HTR-8/SVneo (cell line): ENCODE measurements at places on chromosomes 7 and 10.

DNA sequence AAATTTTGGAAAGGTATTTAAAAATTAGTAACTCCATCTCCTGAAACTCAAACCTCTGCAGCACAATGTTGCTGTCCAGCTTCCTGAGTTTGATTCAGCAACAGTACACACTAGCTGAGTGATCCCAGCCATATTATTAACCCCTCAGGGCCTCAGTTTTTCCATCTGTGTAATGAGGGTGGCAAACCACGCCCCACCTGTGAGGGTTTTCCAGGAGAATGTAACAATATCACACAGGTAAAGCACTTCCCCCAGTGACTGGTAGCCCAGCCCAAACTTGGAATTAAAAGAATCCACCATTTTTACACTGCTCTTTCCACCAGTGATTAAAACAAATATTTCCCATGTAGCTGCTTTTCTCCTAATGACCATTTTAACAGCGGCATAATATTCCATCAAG is 122.4 kb downstream of the SORBS1 start:
- DNase-seq = no peak

- DNase-seq = no peak
These were observed 240.8 kb upstream of the SLC26A5 start for GRCh38 chr7:103686763-103687162.

- peak; percentile 69 for DNase-seq
These were observed 196.8 kb downstream of the SKAP2 start for GRCh38 chr7:26667514-26668133.

GRCh38 chr7:28179120-28180030 is 1.2 kb downstream of the JAZF1 start:
- DNase-seq = peak; percentile 53

- no peak for DNase-seq
These were observed 138.0 kb upstream of the TARP start for GRCh38 chr7:38411404-38411803.

DNA sequence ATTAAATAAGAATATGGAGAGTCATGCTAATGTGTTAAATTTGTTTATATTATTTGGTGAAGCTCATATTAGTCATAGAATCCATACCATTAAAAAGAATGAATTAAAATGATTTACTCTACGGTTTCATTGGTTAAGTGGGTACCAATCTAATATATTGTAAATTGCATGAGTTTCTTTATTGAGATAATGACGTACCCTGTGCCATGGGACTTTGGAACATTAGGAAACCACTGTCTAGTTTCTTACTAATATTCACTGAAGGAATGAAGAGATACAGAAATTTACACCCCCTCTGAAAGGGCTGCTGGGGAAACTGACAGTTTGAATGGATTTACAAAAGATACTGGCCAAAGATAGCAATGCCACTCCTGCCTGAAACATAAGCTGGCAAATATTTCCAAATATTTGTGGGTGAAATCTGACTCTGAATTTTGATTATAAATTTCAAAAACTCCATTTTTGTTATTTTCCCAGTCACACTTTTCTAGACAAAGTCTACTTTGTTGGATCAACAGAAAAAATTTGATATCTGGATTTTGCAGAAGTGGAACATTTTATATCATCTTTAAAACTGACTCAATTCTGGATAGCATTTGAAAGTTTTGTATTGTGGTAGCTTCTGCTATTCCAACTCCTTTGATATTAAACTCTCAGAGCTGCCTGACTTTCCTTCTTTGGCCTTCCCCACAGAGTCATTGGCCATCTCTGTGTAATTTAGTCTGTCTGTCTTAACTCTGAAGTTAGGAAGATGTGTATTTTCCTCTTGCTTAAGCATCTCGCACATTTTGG is 22.3 kb downstream of the MDFIC start:
- no peak for DNase-seq

- DNase-seq = no peak
These were observed 67.3 kb upstream of the SHH start for GRCh38 chr7:155879592-155879991.

DNA sequence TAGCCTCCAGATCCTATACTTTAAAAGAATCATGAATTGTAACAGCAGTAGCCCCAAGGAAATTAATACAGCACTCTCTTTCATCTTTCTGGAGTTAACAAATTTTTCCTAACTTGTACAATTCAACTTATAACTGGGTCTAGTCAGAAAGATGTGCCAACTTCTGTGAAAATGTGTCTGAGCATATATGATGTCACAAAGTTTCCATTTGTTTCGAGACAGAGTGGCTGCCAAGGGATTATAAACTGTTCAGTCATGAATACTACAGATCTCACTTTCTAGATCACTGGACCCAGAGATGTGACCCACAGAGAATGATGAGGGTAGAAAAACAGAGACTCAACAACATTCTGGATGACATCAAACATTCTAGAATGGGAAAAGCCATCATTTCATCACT is 249.2 kb upstream of the PHF14 start:
- no peak for DNase-seq

GRCh38 chr10:78559661-78560340 is 509.0 kb upstream of the ZMIZ1 start:
- no peak for DNase-seq

GRCh38 chr10:76358743-76359395 is 927.4 kb downstream of the LRMDA start:
- no peak for DNase-seq

- DNase-seq = no peak
These were observed 194.3 kb upstream of the AOAH start for GRCh38 chr7:36918591-36918990.

DNA sequence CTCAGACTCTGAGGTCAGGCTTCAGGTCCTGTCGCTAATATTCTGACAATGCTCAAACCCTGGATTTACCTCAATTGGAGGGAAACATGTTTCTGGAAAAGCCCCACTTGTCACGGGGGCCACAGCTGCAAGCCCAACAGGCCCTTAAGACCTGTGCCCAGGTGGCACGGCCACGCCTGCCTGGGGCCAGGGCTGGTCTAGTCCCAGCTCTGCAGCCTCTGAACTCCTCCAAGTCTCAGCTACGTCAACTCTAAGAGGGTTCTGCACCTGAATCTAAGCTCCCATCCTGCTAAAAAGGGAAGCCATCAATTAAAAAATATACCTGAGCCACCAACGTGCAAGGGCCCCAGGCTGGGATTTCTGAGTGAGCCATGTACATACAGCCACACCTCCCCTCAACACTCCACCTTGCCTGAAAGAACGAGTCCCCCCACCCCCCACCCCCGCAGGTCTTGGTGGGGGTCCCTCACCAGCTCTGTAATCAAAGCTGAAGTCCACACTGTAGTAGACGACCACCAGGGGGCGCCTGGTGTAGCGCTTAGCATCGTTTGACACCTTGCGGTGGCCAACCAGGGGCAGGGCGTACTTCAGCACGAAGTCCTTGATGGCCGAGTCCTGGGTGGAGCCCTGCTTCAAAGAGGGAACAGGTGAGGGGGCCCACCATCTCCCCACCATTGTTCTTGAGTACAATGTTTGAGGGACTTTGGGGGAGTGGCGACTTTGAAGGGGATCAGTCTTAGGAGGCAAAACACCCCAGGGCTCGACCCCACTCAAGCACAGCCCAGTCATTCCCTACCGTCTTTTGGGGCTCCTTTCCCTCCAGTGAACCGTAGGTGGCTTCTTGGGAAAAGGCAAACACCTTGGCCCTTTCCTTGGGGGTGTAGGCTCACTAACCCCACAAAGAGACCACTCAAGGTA is 22.6 kb downstream of the PDIA4 start:
- peak; percentile 59 for DNase-seq

GRCh38 chr10:83078160-83078559 is 1061.1 kb upstream of the GHITM start:
- DNase-seq = no peak

DNA sequence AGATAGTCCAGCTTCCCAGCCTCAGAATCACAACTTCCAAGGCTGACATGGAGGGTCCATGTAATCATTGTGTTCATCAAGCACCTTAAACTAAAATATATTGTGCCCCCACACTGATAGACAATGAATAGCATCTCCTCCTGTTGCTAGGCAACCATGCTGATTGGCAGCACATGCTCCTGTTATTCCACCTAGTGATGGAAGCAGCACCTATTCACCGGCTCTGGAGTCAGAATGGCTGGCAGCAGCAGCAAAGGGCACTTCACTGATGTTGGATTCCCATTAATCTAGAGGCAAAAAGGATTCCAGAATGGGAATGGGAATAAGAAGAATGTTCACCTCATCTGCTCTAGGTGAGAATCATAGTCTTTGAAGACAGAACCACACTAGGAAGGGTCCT is 55.0 kb downstream of the RELN start:
- DNase-seq = no peak

DNA sequence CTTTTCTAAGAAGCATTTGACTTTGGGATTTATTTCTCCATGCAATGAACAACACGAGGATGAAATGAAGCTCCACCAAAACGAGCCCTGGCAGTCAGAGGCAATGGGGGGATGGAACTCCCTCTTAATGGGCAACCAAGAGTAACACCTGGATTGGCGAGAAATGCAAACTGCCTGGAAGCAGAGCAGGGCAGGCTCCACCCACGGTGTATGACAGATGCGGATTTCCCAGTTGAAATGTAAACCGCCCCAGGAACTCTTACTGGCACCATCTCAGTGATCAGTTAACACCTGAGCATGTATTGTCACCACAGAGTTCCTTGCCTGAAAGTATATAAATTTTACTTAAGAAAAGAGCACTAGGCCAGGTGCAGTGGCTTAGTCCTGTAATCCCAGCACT is 47.3 kb upstream of the AUTS2 start:
- DNase-seq = no peak

DNA sequence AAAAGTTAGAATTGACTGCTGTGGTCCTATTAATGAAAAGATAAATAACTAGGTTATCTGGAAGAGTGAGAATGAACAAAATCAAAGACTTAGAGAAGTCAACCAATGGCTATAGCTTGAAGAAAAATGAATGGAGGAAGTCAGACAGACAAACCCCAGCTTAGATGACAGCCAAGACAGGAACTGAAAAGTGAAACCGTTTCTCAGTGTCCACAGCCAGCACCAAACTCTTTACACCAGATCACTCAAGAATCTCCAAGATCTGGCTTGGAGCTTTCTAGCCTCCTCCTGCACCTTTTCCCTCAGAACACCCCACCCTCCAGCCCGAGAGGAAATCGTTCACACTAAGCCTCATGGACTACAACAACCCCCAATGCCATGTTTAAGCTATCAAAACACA is 167.0 kb downstream of the SFMBT2 start:
- no peak for DNase-seq

DNA sequence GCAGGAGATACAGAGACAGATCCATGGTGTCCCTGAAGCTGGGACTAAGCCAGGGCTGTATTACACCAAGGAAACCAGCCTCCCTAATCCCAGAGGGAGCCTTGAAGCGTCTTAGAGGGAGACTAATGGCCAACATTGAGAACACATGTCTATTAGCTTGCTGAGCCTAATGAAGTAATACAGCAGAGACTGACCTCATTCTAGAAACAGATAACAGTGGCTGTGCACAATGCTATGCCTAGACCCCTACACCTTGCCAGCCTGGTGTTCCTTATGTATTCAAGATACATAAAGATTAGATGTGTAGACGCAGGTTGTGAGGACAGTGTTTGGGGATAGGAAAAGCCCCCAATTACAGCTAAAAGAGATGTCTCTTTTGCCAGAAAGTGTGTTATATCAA is 19.1 kb downstream of the GRM8 start:
- DNase-seq = no peak

GRCh38 chr7:17020250-17020649 is 138.5 kb upstream of the AGR3 start:
- DNase-seq = no peak

DNA sequence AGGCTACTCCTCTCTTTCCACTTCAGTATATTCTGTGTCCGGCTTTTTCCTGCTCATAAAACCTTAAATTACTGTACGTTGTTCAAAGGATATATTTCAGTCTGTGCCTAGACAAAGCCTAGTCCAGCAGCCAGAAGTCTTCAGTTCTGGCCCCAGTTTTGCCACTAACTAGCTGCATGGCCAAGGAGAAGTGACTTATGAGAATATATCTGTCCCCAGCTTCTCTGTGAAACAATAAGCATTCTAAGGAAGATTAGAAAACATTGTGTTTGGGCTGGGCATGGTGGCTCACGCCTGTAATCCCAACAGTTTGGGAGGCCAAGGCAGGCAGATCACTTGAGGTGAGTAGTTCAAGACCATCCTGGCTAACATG is 105.0 kb upstream of the HDAC9 start:
- DNase-seq = no peak

- DNase-seq = no peak
These were observed 113.8 kb upstream of the SKAP2 start for GRCh38 chr7:26978146-26978545.

DNA sequence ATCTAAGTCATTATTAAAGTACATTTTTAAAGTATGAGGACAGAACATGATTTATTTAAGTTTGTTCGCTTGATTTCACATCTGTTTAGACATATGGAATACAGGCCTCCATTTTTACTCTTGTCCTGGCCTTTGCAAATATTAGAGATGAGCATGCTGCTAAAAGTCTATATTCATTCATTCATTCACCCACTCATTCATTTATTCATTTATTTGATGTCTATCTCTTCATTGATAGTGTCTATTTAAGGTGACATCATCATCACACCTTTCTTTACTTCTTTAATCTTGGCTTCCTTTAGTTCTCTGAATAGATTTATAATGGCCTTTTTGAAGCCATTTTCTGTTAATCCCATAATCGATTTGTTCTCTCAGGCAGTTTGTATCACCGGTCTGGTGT is 68.0 kb downstream of the THNSL1 start:
- no peak for DNase-seq

- peak; percentile 65 for DNase-seq
These were observed 149.5 kb downstream of the ARID5B start for GRCh38 chr10:62050893-62051433.

DNA sequence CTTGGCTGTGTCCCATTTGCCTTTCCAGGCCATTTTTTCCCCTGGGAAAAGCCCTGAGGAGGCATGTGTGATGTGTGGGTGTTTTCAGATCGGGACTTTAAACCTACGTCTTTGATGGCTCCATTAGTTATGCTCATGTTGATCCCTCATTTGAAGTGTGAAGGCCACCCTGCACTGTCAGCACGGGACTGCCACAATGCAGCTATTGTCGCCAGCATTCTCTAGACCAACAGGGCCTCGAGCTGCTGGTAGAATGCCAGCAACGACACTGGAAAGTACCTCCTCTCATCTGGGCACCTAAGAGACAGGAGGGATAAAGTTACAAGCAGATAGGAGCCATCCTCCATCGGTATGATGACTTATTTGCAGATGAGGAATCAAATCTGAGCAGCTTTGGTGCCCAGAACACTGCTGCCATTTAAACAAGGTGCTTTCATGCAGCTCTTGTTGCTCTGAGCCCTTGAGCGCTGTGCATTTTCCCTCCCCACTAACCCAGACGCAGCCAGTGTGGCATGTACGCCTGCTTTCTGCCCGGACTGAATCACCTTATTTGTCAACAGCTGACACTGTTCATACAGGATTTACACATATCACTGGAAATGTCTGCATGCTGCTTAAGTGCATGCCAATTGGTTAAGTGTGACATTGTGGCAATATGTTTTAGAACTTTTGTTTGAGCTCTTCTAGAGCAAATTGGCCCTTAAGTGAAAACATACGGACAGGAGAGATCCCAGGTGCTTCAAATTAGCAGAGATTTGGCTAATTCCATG is 175.0 kb upstream of the PITRM1 start:
- no peak for DNase-seq
